ENCODE measurements at places on chromosomes 2 and 18.

DNA sequence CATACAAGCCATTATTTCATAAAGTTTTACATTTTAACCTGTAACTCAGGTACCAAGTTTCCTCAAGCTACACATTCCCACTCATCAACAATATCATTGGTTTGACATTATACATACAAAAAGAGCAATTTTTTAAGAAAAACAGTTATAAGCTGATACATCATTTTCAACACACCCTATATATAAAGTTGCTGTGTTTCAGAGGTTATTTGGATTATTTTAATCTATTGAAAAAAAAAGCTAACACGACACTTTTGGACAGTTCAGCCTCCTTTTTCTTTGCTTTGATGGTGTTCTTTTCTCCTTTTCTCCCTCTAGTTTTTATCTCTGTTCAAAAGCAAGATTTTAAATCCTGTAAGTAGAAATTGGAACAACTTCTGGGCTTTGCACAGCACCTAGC, 175.9 kb upstream of the CREB1 start:
- no peak for DNase-seq

- no peak for DNase-seq
Measured at GRCh38 chr18:58569490-58569911, 59.4 kb downstream of the ALPK2 start.

- DNase-seq, result no peak
Measured at GRCh38 chr2:114436329-114436728, 6.1 kb upstream of the DPP10 start.

DNA sequence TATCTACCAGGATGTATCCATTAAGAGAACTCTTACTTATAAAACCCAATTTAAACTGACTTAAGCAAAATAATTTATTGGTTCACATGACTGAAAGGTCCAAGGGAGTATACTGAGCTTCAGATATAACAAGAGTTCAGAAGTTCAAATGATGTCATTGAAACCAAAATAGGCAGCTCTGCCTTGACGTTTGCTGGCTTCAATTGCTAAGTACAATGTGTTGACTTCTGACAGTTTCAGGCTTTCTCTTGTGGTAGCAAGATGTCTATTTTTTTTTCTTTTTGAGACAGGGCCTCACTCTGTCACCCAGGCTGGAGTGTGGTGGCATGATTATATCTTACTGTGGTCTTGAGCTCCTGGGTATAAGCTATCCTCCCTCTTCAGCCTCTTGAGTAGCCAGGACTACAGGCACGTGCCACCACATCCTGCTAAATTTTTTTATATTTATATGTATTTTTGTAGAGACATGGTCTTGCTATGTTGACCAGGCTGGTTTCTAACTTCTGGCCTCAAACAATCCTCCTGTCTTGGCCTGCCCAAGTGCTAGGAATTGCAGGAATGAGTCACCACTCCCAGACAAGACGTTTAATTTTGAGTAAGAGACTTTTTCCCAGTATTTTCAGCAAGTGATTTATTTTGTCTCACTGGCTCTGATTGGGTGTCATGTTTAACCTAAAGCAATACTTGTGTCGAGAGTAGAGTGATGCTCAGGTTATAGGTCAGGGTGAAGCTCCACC, 184.8 kb downstream of the NR4A2 start:
- DNase-seq, result no peak

DNA sequence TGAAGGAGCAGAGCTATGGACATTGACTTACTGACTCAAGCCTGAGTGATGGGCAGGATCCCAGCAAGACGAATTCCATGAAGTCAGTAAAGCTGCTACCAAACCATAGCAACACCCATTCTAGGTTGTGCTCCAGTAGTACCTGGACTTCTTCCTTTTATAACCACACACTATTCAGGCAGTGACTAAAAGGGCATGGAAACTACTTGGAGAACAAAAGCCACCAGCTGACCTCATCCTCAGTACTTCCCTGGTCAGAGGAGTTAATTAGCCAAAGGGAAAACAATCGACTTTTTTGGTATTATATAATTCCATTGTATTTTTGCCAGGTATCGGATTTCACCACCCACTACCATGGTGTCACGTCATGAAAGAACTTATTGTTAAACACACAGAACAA, 237.1 kb downstream of the TTC32 start:
- no peak for DNase-seq

DNA sequence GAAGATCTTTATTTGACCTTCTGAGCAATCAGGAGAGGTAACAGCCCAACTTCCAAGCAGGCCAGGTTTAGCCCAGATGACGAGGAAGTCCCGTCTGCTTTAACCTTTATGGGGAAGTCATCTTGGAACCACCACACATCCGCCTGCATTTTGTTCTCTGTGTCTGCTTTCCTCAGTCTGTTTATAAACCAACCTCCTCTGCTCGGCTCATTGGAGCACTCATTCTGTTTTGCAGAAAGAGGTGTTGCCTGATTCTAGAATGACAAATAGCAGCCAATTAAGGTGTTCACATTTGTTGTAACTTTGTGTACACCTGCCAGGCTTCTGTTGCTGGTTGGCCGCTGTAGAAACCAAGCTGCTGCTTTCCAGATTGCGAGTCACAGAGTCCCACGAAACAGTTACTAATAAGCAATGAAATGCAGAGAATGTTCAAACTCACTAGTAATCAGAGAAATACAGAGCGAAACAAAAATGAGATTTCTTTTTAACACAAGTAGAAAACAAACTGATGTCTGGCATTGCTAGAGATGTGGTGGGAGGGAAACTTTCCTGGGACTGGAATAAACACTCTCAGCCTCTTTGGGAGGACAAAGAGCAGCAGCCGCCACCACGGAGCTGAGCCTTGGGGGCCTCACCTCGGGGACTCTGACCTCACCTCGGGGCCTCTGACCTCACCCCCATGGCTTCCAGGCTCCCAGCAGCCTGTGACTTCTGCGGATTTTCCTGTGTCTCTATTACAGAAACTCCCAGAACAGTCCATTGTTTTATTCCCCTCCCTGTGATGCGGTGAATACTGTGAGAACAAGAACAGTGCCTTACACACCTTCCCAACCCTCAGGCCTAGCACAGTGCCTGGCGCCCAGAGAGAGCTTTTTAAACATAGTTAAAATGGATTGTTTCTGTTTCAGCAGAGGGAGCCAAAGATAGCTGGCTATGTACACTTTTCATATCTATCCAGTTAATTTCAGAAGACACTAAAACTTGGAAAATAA, 64.0 kb downstream of the MBP start:
- peak; percentile 44 for DNase-seq

GRCh38 chr2:230124235-230124634, 55.5 kb upstream of the SLC16A14 start:
- no peak for DNase-seq

- DNase-seq, result no peak
Measured at GRCh38 chr2:212540341-212540740, 1.7 kb upstream of the ERBB4 start.

All from activated gamma-delta T cell treated with Interleukin-2 at 50 U/mL for 16 hours (primary cell).